Lung microvascular endothelial cell (primary cell): ENCODE measurements at places on chromosomes 3 and 15. TPM values are rescaled to one million over a fixed set of nuclear protein-coding genes. Genes with fewer than 3 reads are reported as not detected.

SLC28A1 gene
- not detected in 2 replicates for total RNA-seq

KIF15 gene
- total RNA-seq, result 1.6 and 4.8 TPM in 2 replicates

SLC2A2 gene
- not detected in 2 replicates for total RNA-seq

MEF2A gene
- 13.9 and 16.5 TPM in 2 replicates for total RNA-seq

OXTR gene
- total RNA-seq, result 1.7 and 2.8 TPM in 2 replicates

SFMBT1 gene
- 1.6 and 1.7 TPM in 2 replicates for total RNA-seq

A4GNT gene
- not detected in 2 replicates for total RNA-seq

TERC gene
- 118 and 137 TPM in 2 replicates for total RNA-seq

CIP2A gene
- 5.0 and 21.4 TPM in 2 replicates for total RNA-seq

ULK4 gene
- total RNA-seq, result 4.6 and 6.3 TPM in 2 replicates

SRGAP3 gene
- total RNA-seq, result 0.44 and 8.3 TPM in 2 replicates

LSAMP gene
- not detected in 2 replicates for total RNA-seq

PLA2G4E gene
- total RNA-seq, result not detected in 2 replicates

DAZL gene
- total RNA-seq, result not detected in 2 replicates
